Anterior cingulate cortex (tissue), 58 donors: ENCODE measurements at places on chromosomes 2 and 18.

- DNase-seq, result no peak
Observed at GRCh38 chr2:34107811-34108210, 508.7 kb upstream of the FAM98A start.

DNA sequence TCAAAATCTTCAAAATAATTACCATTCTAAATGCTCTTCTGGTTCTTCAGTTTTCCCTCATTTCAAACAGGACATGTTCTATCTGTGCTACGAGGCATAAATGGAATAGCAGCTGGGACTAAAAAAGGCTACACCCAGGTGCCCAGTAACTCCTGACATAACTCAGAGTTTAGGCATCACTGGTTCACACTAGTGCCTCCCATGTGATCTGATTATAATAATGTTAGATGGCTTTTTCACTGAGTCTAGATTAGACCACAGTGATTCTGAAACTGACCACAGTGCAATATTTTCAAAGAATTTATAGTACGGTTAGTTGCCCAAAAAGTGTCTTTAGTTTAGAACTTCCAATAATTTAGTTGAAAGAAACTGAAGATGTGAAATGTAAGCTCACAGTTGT lies 123.3 kb downstream of the CCBE1 start:
- DNase-seq, result no peak

GRCh38 chr18:79590191-79591031 lies 89.2 kb upstream of the CTDP1 start:
- DNase-seq, result no peak

DNA sequence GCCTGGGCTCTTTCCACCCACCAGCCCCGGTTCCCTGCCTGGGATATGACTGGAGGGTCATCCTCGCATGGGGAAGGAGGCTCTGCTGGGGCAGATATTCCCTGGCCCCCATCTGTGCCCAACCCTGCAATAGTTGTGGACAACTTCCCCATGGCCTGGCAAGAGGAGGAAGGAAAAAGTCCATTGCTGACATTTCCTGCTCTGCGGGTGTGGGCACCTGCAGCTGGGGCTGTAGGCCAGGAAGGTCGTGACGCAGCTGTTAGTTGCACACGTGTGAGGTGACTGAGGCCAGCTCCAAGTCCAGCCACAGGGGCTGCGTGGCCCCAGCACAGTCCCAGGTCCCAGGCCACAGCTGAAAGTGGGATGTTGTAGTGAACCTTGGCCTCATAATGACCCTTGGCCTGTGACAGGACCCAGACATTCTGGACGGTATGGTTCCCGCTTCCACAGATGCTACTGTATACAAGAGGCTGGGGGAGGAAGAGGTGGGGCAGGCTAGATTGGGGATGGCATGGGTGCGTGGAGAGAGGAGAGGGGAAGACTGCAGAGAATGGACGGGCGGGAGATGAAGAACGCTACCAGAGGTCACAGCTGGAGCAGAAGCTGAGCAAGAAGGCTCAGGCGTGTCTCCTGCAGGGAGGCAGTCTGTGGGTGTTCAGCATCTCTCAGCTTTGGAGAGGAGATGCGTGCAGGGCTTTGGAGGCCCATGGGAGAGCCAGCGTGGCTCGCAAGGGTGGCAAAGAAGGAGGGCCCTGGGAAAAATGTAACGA lies 22.1 kb downstream of the OTOF start:
- no peak for DNase-seq

GRCh38 chr18:13007248-13007560 lies 16.0 kb downstream of the CEP192 start:
- no peak for DNase-seq

DNA sequence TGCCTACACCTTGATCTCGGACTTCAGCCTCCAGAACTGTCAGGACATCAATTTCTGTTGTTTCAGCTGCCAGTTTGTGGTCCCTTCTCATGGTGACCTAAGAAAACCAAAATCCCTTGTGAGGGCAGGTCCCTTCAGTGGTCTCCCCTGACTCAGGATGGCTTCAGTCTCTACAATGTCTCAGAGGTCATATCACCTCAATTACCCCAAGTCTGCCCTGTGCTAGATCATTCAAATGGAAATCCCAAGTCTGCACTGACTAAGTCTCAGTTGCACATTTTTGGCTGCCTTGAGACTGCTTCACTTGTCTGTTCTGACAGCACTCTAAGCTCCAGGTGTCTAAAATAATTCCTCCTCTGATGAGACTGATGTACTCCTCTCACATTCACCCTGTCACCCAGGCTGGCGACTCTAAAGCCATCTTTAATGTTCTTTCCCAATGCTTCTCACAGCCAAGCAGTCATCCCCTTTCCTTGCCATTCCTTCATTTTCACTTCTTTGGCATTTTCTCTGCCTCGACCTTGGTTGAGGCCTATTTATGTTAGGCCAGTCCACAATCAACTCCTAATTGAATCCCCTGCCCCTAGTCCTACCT lies 470.8 kb downstream of the DLGAP1 start:
- no peak for DNase-seq

- no peak for DNase-seq
Observed at GRCh38 chr2:105072039-105072438, 34.2 kb downstream of the MRPS9 start.

- no peak for DNase-seq
Observed at GRCh38 chr18:75581336-75582131, 154.0 kb upstream of the SMIM21 start.

DNA sequence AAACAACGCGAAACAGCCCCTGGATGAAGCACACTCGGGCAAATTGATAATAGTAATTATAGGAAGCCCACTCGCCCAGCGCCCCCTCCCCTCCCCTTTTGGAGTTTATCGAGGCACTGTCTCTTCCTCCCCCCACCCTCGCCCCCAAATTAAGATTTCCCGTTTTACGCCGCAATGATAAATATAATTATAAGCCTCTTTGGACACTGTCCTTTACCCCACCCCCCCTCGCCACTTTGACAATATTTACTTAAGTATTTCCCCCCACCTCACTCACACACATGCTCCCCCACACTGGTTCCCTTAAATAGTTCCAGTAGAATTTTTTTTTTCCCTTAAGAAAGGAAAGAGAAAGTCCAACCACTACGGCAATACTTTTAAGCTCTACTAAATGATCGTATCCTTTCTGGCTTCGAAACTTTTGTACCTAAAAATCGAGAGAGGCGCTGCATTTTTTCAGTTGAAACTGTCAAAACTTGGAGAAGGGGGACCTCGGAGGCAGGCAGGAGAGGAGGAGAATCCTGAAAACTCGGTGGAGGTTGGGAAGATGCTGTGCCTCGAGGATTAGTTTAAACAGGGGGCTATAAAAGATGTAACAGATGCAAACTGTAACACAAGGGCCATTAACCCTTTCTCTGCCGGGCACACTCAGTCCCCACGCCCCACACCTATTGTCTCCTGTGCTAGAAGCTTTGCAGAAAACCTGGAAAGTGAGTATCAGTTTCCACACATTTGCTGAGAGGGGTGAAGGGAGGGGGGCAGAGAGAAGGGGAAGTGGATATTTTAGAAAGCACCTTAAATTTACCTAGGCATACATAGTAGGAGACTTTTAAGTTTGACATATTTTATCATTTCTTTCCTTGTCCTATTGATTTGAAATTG lies 1.8 kb downstream of the ZEB2 start:
- DNase-seq, result no peak

- no peak for DNase-seq
Observed at GRCh38 chr18:12336887-12337286, 28.8 kb downstream of the TUBB6 start.

DNA sequence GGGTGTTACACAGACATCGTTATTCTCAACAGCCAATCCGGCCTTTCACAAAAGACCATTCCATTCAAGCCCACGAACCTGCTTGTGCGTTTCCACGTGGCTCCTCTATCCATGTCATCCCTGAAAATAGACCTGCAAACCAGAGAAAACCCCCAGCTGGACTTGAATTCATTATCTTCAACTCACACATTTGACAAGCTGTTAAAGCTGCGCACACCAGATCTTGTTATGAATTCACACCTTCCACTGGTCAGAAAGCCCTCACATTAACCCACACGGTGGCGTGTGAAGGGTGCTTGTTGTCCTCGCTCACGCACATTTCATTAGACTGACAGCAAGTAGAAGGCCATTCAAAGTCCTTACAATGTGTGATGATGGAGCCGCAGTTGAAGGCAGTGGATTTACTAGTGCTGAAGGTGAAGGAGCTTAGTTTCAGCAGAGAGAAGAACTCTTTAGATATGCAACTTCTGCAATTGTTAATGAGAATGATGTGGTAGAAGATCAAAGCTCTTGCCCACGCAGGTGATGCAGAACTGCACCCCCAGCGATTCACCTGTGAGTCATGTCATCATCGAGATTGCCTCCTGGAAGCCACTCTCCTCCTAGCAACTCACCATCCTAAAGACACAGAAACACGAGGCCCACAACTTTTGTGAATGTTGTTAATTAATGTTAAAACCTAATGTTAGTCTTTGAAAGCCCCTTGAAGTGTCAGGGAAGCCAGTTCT lies 224.8 kb upstream of the SOX11 start:
- no peak for DNase-seq

GRCh38 chr18:26981360-26982082 lies 116.0 kb upstream of the AQP4 start:
- DNase-seq, result no peak
